A549 treated with CpdA at 1 μM for 4 hours (cell line): ENCODE measurements at places on chromosomes 7 and 10. TPM values are rescaled to one million over a fixed set of nuclear protein-coding genes. Genes with fewer than 3 reads are reported as not detected.

The C10orf105 gene
- total RNA-seq: 0.06 TPM in 1 of 5 replicates, not detected in the others

The ARF5 gene
- 151 to 186 TPM (median 163 TPM) in 5 replicates for total RNA-seq

The SPDYE6 gene
- not detected in 5 replicates for total RNA-seq

The PRKAR2B gene
- 2.7 to 4.1 TPM (median 3.1 TPM) in 5 replicates for total RNA-seq

The ZNF316 gene
- 8.3 to 15.3 TPM (median 13.6 TPM) in 5 replicates for total RNA-seq
